Foreskin keratinocyte (primary cell): ENCODE measurements at places on chromosomes 2 and 18. TPM values are rescaled to one million over a fixed set of nuclear protein-coding genes. Genes with fewer than 3 reads are reported as not detected.

SF3B6 gene
- 176 and 192 TPM in 2 replicates for total RNA-seq

IL1F10 gene
- not detected in 2 replicates for total RNA-seq

PFN4 gene
- 0.37 and 0.56 TPM in 2 replicates for total RNA-seq

FEV gene
- not detected in 2 replicates for total RNA-seq

MAPK4 gene
- total RNA-seq, result not detected in 2 replicates

ASPRV1 gene
- 0.21 and 0.37 TPM in 2 replicates for total RNA-seq

ACTG2 gene
- total RNA-seq, result 0.21 and 0.37 TPM in 2 replicates

GAL3ST2 gene
- not detected in 2 replicates for total RNA-seq

CXCR1 gene
- total RNA-seq, result 0.28 and 0.41 TPM in 2 replicates

AMER3 gene
- not detected in 2 replicates for total RNA-seq

ALLC gene
- total RNA-seq, result not detected in 2 replicates

TTN gene
- not detected in 2 replicates for total RNA-seq
